ENCODE measurements at places on chromosomes 7 and 10. TPM values are rescaled to one million over a fixed set of nuclear protein-coding genes. Genes with fewer than 3 reads are reported as not detected.

DNA sequence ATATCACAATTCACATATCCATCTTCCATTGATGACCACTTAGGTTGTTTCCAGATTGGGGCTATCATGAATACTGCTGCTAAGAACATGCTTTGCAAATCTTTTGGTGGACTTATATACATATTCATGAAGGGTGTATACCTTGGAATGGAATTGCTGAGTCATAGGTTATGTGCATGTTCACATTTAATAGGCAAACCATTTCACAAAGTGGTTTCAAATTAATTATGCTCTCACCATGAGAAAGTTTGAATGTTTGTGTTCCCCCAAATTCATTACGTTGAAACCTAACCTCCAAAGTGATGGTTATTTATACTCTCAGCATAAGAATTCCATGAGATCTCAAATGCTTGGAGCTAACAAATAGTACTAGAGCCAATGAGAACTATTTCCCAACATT is 86.4 kb downstream of the VPS41 start:
- H3K36me3 ChIP-seq = peaks cover 4% of the 10 kb centered on the region
- H3K4me1 ChIP-seq = no peaks in the 10 kb centered on the region
- no peak for DNase-seq
- no peak overlapping the region for H3K27ac ChIP-seq
- no peaks in the 10 kb centered on the region for H3K27me3 ChIP-seq
- H3K4me3 ChIP-seq = no peak overlapping the region

GRCh38 chr7:35717013-35717412 is 22.1 kb upstream of the HERPUD2 start:
- no peak overlapping the region for H3K4me3 ChIP-seq
- DNase-seq = no peak
- no peaks in the 10 kb centered on the region for H3K27me3 ChIP-seq
- H3K27ac ChIP-seq = no peak overlapping the region
- no peaks in the 10 kb centered on the region for H3K36me3 ChIP-seq
- no peaks in the 10 kb centered on the region for H3K4me1 ChIP-seq

DNA sequence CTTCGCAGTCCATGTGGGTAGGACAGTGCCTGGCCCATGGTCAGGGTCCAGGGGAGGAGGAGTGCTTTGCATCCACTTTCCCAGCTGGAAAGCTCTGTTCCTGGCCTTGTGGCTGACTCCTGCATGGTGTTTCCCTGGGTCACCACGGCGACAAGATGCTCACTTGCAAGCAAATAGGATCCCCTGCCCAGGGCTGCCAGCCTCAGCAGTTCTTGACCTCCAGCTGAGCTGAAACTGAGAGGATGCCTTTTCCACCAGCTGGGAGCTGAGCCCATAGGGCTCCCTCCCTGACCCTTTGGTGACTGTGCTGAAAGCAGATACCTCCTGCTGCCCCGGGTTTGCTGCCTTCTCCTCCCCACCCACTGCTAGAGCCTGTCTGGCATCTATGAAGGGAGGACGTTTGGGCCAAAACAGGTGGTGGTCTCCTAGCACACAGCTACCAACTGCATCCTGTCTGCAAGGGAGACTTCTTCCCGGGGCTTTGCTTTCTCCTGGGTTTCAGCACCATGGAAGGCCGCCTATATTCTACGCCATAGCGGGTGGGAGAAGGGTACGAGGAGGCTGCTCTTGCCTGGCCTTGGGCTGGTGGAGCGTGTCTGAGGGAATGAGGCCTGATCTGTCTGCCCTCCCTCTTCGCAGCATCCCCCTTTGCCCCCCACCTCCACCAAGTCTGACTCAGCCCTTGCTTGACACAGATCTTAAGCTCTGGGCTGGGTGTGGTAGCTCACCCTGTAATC is 34.4 kb downstream of the UBTD1 start:
- no peaks in the 10 kb centered on the region for H3K36me3 ChIP-seq
- no peak for DNase-seq
- H3K27me3 ChIP-seq = no peaks in the 10 kb centered on the region
- peak overlapping the region; percentile 75 for H3K27ac ChIP-seq

DNA sequence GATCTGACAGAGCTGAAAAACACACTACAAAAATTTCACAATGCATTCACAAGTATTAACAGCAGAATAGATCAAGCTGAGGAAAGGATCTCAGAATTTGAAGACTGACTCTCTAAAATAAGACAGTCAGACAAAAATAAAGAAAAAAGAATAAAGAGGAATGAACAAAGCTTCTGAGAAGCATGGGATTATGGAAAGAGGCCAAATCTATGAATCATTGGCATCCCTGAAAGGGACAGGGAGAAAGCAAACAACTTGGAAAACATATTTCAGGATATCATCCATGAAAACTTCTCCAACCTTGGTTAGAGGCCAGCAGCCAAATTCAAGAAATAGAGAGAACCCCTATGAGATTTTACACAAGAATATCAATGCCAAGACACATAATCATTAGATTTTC is 804.8 kb upstream of the IGFBP3 start:
- no peaks in the 10 kb centered on the region for H3K27me3 ChIP-seq
- H3K27ac ChIP-seq = no peak overlapping the region
- no peak overlapping the region for H3K4me3 ChIP-seq
- H3K36me3 ChIP-seq = no peaks in the 10 kb centered on the region

- H3K4me1 ChIP-seq = no peaks in the 10 kb centered on the region
- no peaks in the 10 kb centered on the region for H3K36me3 ChIP-seq
- no peak overlapping the region for H3K27ac ChIP-seq
- H3K4me3 ChIP-seq = no peak overlapping the region
Measured at GRCh38 chr10:62437696-62438095, 63.5 kb downstream of the ZNF365 start.

Gene TACR2
- not detected for total RNA-seq

Gene SORCS3
- total RNA-seq = 0.82 TPM

DNA sequence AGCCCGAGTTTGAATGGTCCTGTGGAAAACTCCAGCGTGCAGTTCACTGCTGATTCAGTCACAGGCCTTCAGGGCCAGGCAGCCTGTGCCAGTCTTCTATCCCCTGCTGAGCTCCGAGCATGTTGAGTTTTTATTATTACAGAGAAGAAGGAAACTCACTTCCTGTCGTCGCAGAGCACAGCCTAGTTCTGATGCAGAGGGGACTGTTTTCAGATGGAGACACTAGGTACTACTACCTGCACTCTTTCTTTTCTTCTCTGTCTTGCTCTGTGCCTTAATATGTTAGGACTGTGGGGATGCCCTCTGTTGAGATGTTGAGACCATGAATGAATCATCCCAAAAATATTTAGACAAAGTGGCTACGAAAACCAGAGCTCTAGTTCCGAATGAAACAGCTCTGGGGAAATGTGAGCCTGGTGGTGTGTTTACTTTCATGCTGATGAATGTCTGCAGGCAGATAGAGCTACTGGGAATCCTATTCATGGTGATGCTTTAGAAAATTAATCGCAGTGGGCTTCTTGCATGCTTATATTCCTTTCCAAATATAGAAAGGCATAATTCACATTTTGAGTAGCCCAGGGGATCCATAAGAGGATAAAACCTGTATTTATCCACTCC is 29.6 kb downstream of the CASP7 start:
- H3K4me1 ChIP-seq = peaks cover 21% of the 10 kb centered on the region
- no peak overlapping the region for H3K27ac ChIP-seq
- H3K27me3 ChIP-seq = no peaks in the 10 kb centered on the region
- no peaks in the 10 kb centered on the region for H3K36me3 ChIP-seq
- no peak for DNase-seq

Data from H1 (cell line).